ENCODE measurements at places on chromosomes 7 and 10.
A peak's percentile ranks its signal among the peaks of the same experiment; 100 is the strongest.

DNA sequence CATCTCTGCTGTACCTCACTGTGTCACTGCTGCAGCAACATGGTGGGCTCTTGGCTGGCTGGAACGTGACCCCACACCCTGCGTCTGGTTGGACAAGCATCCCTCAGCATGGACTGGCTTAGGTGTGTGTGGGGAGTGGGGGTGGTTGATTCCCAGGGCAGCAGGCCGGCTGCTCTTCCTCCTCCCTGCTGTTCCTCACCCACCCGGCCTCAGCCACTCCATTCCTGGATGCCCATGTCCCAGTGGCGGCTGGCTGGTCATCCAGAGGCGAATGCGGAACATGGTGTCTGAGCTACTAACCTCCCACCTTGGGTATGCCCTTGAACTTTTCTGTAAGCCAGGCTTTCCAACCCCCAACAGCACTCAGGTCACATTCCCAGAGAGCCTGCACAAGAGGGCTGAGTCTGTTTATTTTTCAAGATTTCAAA, 81.2 kb downstream of the GRK5 start:
- DNase-seq, result no peak

DNA sequence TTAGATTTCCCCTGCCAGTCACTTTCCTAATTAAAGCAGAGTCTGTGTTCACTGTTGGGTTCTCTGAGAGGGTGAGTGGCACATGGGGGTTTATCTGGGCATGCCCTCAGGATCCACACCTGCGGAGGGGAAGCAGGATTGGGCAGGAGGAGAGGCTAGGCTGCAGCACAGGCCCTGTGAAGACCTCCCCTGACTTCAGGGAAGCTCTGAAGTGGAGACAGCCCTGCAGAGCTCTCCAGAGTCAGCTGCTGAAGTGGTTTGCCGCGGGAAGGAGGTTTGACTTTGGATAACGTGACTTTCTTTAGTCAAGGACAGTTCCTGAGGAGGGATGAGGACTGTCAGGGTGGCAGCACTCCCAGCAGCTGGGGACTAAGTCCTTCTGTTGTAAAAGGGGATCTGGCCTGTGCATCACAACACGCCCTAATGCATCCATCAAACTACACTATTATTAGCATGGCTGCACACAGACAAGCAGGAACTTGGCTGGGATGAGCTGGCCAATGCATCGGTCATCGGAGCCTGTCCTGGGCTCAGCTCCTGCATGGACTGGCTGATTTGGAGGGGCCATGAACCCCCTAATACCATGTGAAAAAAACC, 50.9 kb upstream of the LEP start:
- DNase-seq, result peak; percentile 21

GRCh38 chr7:50667338-50667737, 102.1 kb upstream of the DDC start:
- DNase-seq, result no peak

DNA sequence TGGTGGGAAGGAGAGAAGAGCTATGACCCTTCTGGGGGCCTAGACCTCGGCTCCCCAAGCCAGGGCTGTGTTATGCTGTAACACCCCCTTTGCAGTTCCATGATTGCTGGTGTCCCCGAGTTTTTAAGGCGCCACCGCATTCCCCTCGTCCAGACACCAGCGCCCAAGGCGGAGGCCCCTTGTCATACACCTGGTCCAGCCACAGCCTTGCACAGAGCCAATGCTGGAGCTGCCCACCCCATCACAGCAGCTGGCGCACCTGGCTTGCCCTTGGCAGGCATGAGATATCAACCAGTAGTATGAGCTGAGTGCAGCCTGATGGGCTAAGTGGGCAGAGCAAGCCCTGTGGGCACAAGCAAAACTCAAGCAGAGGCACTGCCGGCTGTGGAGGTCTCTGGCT, 209.4 kb downstream of the SORCS1 start:
- no peak for DNase-seq

DNA sequence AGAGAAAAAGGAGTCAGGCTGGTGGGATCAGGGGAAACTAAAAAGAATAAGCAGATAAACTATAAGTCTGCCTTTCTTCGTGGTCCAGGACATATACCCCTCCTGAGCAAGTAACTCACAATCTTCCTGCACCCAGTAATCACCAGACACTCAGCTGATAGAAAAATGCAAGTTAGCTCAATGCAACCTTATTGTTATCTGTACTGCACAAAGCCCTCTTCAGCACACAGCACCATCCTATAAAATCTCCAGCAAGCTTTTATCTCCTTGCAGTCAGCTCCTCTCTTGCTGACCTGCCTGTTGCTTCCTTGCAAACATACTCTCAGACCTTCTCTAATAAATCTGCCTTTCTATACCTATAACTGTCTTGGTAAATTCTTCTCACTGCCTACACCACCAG, 6.7 kb downstream of the SLC37A3 start:
- no peak for DNase-seq

DNA sequence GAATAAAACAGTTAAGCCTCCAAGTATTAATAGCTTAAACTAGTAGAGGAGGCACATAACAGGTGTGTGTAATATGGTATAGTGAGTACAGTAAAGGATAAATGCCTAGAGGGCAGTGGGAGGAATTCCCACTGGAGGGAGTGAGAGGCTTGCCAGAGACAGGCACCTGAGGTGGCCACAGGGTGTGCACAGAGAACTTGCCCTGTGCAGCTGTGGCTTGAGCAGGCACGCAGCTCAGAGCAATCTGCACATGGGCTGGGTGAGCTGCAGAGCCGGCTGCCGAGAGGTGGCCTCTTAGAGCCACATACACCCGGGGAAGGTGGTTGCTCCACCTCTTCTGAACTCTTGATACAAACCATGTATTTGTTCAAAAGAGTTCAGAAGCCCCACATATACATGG, 237.1 kb downstream of the COBL start:
- DNase-seq, result no peak

GRCh38 chr7:135121868-135122267, 26.0 kb upstream of the TMEM140 start:
- DNase-seq, result no peak

Data from spleen (tissue), 13 donors.